Activated CD4-positive, CD25-positive, alpha-beta regulatory T cell treated with anti-CD3 and anti-CD28 coated beads, Interleukin-2, amount 50 U/mL, for 16 hours (primary cell): ENCODE measurements at places on chromosomes 5 and 9.
A peak's percentile ranks its signal among the peaks of the same experiment; 100 is the strongest.

DNA sequence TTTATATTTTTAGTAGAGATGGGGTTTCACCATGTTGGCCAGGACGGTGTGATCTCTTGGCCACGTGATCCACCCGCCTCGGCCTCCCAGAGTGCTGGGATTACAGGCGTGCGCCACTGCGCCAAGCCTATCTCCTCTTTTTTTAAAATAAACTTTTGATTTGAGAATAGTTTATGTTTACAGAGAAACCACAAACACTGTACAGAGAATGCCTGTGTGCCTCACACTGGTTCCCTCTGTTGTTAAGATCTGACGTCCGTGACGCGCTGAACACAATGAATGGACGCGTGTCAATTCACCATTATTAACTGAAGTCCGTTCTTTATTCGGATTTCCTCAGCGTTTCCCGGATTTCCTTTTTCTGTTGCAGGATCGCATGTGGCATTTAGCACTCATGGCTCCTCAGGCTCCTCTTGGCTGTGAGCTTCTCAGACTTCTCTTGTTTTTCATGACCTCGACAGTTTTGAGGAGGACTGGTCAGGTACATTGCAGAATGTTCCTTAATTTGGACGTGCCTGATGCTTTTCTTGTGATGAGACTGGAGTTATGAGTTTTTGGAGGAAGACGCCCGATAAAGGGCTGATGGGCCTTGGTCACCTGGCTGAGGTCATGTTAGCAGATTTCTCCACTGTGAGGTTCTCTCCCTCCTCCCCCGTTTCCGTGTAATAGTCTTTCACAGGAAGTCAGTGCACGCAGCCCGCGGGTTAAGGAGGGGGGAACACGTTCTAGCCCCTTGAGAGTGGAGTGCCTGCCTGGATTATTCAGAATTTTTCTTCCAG, 69.6 kb downstream of the ANKRD33B start:
- DNase-seq, result peak; percentile 7

DNA sequence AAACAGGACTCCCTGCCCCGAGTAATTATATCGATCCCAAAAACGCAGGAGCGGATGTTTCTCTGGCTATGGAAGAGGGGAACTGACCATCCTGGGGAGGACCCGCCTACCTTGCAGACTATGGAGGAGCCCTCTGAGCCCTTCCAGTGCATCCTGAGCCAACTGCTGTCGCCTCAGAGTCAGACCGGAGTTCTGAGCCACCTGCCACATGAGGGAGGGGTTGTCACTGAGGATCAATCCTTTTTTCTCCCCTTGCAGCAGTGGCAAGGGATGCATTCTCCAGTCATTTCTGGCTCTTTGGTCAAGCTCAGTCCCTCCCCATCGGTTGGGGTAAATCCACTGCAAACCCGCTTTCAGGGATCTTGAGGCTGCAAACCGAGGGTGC, 709 bp downstream of the FANCG start:
- no peak for DNase-seq

GRCh38 chr5:172600571-172600970, 40.5 kb upstream of the NEURL1B start:
- no peak for DNase-seq

DNA sequence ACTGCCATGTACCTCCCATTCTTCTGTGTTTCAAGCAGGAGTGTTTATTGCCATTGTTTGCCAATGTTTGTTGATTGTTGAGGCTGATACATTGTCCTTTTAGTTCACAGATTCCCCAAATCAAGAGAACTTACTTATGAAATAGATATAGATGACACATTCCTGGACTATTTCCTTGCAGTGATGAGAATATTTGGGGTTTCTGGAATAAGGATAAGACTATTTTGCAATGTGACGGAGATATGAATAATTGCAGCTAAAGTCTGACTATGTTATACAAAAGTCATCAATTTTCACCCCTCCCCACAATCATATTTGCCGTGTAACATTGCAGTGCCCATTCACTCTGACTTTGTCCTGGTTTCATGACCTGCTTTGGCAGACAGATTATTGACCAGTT, 460.8 kb downstream of the CDH10 start:
- no peak for DNase-seq

DNA sequence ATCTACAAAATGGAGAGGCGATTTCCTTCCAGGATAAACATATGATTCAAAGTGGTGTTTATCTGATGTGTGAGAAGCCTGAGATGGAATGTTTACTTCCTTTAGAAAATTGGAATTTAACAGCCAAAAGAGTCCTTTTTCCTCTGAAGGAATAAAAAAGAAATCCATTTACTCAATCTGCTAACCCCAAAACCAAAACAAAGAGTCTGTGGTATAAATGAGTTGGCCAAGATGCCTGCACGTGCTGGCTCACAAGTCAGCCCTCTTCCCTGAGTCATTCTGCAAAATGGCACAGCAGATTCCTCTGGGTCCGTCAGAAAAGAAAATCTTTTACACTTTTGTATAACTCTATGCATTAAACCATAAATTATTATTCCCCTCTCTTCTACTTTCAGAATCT, 60.8 kb downstream of the EBF1 start:
- DNase-seq, result no peak

DNA sequence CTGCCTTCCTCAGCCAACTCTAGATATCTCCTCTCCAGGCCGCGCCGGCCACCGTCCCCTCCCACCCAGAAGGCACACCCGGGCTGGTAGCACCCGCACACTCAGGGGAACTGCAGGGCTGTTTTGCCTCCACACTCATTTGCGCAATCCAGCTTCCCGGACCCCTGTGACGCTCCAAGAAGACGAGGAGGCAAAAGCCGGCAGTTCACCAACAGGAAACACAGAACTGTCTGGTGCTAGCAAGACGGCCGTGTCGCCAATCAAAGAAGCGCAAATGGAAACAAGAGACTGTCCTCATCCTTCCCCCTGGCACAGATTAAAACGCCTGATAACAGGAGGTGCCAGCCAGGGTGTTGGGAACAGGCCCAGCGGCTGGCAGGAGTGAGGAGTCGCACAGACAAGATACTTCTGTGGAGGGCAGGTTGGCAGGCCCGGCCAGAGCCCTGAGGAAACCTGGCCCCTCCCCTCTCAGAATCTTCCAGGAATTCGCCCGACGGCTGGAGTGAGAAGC, 7.8 kb downstream of the AGPAT2 start:
- DNase-seq, result no peak
